ENCODE measurements at places on chromosomes 16 and 17. TPM values are rescaled to one million over a fixed set of nuclear protein-coding genes. Genes with fewer than 3 reads are reported as not detected.

DNA sequence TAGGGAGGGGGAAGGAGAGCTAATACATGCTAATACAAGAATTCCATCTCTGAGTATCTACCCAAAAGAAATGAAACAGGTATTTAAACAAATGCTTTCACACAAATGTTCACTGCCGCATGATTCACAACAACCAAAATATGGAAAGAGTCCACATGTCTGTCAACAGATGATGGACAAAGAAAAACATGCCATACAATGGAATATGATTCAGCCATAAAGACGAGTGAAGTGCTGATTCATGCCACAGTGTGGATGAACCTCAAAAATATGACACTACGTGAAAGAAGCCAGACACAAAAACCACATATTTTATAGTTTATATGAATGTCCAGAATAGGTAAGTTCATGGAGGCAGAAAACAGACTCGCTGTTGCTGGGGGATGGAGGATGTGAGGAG lies 321.4 kb downstream of the FOXL1 start:
- no peak for ATAC-seq

G6PC1 gene
- not detected for total RNA-seq

GLP2R gene
- total RNA-seq, result 7.2 TPM

GRCh38 chr16:10180042-10180770 lies 2.0 kb downstream of the GRIN2A start:
- ATAC-seq, result no peak

DNA sequence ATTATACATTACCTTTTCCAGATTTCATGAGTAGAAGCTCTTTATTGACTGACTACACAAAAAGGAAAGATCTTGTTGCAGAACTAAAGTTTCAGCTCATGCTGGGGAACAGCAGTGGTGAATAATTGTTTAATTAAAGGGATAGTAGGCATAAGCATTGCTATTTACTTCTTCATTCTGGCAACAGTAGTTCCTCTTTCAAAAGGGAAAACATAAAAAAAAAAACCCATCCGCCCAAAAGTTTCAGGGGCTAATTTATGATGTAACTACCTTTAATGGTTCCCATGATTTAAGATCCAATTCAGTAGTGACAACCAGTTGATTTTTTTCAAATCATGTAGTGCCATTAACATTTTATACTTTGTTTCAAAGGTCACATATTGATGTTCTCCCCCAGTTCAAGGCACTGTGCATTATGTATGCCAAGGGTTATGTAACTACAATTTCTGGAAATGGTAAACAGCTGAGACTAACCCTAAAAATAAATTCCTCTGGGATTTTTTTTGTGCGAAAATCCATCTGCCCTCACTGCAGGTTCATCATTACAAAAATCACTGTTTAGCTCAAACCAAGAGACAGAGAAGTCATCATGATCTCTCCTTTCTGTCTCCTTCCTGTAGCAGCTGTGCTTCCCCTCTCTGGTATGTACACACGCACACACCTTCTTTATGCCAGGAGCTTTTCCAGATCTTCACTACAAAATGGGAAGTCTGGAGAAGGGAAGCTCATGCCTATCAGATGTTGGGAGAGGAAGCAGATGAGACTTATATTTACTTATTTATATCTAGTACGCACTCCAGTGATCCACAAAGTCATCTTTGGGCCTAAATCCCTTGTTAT lies 2.2 kb upstream of the PHLPP2 start:
- no peak for ATAC-seq

- ATAC-seq, result no peak
These were observed 5.2 kb downstream of the CCDC102A start for GRCh38 chr16:57531253-57531575.

GRCh38 chr17:57920916-57921703 lies 34.1 kb downstream of the CUEDC1 start:
- peak; percentile 76 for ATAC-seq

DNAI2 gene
- not detected for total RNA-seq

DNA sequence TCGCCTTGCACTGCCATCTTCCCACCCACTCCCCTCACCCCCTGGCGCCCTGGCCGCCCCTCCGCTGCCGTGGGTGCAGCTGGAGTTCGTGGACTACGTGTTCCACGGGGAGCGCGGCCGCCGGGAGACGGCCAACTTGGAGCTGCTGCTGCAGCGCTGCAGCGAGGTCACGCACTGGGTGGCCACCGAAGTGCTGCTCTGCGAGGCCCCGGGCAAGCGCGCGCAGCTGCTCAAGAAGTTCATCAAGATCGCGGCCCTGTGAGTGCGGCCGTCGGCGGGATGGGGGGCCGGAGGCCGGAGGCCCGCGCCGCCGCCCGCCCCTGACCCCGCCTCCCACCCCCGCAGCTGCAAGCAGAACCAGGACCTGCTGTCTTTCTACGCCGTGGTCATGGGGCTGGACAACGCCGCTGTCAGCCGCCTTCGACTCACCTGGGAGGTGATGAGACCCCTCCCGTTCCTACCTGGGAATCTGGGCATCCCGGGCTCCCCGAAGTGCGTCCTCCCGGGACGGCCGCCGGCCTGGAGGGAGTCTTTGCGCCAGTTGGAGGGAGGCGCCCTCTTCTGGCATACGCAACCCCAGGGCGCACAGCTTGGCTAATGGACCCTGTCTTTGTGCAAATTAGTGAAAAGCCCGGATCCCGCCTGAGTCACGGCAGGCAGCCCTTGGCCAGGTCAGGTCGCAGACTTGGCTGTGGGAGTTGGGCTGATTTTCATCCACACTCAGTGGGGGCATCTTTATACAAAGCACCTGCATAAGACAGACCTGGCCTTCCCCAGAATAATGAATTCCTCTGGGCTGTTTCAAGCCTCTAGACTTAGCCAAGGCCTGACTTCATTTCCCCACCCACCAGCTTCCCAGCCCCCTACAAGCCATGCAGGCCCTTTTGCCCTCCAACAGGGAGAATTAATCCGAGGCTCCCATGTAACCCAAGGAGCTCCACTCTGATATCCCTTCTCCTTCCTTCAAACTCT lies 14.3 kb downstream of the RAPGEFL1 start:
- peak; percentile 84 for ATAC-seq

All from gastroesophageal sphincter (tissue), 4 donors.